ENCODE measurements at places on chromosomes 2 and 18.

- no peak for DNase-seq
Observed at GRCh38 chr2:221134718-221135117, 437.4 kb downstream of the EPHA4 start.

- DNase-seq, result peak; percentile 6
Observed at GRCh38 chr2:177830881-177831386, 241.6 kb downstream of the PDE11A start.

GRCh38 chr2:216903470-216903869, 43.6 kb upstream of the TNP1 start:
- DNase-seq, result no peak

DNA sequence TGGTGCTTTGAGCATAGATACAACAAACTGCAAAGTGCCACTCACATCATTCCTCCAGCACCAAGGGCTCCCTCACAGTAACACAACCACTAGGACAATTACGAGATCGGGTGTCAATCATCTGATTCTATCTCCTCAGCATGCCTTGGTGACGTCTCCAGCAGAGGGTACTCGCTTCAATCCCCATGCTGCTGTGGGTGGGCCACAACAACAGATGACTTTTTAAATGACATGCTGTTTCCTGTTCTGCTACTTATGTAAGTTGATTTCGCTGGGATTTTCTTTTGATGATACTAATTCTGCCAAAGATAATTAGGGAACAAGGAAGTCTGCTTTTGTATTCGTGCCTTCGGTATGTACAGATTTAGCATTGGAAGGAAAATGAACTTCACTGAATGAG, 1113.0 kb downstream of the BCL11A start:
- no peak for DNase-seq

- no peak for DNase-seq
Observed at GRCh38 chr2:235961711-235962110, 206.5 kb downstream of the GBX2 start.

- DNase-seq, result no peak
Observed at GRCh38 chr2:5561006-5561405, 131.2 kb upstream of the SOX11 start.

DNA sequence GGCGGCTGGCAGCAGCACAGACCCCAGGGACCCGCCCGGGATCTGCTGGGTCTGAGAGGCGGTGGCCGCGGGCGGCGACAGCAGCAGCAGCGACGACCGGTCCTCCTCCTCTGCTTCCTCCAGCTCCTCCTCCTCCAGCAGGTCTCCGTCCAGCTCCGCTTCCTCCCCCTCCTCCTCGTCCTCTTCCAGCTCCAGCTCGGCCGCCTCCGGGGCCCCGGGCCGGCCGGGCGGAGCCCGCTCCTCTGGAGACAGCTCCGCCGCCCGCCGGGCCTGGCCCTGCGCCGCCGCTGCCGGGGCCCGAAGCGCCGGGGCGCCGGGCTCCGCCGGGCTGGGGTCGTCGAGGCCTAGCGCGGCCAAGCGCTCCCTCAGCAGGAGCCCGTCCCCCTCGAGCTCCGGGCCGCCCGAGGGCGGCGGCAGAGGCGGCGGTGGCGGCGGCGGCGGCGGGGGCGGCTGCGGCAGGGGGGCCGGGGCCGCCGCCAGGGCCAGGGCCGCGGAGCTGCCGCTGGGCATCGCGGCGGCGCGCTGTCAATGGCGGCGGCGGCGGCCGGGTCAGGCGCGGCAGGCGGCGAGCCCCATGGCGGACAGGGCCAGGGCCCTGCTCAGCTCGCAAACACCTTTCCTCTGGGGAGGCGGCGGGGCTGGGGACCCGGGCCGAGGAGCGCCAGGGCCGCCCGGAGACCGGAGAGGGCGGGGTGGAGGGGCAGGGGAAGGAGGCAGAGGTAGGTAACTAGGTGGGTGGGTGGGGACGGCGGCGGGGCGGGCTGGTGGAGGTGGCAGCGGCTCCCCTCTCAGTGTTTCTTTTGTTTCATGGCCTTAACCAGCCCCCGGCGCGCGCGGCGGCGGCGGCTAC, 445 bp downstream of the MEX3C start:
- DNase-seq, result peak; percentile 80

DNA sequence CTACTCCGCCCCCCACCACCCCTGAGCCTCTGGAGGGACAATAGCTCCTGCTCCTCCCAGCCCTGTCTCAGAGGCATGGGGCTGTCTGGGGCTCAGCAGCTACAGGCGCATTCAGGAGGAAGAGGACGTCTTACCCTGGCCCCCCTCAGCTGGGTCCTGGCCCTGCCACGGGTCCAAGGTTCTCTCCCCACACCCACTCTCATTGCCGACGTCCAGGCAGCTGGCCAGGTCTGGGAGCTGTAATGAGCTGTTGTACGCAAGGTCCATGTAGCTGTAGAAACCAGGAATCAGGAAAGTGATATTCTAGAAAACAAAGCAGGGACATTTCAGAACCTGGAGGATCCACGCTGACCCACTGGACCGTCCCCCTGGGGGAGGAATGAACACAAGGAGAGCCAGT, 13.5 kb downstream of the PASK start:
- DNase-seq, result no peak

- no peak for DNase-seq
Observed at GRCh38 chr2:26822877-26823276, 25.1 kb upstream of the DPYSL5 start.

Data from eye (tissue), 1 donor.